Stimulated activated CD4-positive, alpha-beta T cell treated with anti-CD3 and anti-CD28 coated beads, Interleukin-15, amount 100 ng/mL, for 48 hours (primary cell): ENCODE measurements at places on chromosomes 5 and 9.
A peak's percentile ranks its signal among the peaks of the same experiment; 100 is the strongest.

DNA sequence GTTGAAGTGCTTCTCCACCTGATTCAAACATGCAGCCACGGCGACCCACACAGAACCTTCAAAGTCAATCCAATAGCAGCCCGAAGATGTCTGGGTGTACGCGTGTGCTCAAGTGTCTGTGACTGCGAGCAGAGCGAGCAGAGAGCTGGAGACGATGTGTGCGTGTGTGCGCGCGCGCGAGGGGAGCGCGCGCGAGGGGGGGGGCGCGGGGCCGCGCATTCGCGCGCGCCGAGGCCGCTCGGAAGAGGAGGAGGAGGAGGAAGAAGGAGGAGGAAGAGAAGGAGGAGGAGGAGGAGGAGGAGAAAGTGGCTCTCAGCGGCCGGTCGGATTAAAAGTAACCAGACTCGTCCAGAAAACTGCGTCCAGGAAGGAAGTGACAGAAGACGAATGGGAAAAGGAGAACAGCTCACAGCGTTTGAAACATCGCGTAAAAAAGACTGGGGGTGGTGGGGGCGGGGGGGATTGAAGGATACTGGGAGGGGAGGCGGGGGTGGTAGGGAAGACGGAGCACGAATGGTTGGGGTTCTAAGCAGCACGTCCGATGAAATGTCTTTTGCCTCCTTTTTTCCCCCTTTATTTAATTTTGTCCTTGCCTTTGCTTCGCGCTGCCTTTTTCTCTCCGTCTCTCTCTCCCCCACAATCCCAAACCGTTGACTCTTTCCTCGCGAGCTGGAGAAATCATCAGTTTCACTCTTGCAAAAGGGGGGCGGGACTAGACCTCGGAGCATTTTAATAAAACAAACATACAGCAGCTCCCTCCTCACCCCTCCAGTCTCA, at the start of gene MEF2C:
TSS of gene MEF2C (minus strand) at position 126 of the 777 bp plus-strand sequence. CDS start 59,396 bp downstream, outside the sequence.
- DNase-seq: no peak

DNA sequence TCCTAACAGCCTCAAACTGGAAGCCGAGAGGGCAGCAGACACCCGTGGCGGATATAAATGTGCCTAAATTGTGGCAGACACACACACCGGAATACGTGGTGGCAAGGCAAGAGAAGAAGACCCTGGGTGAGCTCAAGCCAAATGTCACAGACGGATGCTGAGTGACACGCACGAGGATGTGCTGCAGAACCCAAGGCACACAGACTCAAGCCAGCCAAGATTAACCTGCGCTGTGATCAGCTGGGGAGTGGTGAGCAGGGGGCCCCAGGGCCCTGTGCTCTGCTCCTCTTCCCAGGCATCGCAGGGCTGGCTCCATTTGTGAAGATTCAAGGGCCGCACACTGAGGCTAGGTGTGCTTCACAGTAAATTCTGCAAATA, 16.4 kb downstream of the SEMA4D start:
- no peak for DNase-seq

- no peak for DNase-seq
These were observed 136.0 kb downstream of the MVB12B start for GRCh38 chr9:126462617-126463016.

- no peak for DNase-seq
These were observed 463.9 kb downstream of the ANXA1 start for GRCh38 chr9:73615557-73615956.

DNA sequence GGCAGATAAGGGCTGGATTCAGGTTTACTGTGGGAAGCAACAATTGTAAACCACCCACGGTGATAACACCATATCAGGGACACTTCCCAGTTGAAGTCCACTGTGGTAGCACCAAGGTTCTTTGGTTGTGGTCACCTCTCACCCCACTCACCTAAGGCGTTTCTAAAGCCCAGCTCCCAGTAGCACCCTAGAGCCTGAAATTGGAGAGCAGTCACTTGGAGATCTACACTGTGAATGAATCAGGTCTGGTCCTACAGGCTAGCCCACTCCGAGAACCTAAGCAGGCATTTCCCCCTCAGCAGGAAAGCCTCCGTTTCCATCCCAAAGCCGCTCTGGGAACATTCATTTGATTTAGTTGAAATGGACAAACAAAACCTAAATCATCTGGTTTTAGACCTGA, 191.3 kb downstream of the TTC39B start:
- DNase-seq: no peak

- no peak for DNase-seq
These were observed 2035.5 kb upstream of the ACO1 start for GRCh38 chr9:30348904-30349303.

- no peak for DNase-seq
These were observed 177.4 kb downstream of the SEC61B start for GRCh38 chr9:99399474-99399873.

DNA sequence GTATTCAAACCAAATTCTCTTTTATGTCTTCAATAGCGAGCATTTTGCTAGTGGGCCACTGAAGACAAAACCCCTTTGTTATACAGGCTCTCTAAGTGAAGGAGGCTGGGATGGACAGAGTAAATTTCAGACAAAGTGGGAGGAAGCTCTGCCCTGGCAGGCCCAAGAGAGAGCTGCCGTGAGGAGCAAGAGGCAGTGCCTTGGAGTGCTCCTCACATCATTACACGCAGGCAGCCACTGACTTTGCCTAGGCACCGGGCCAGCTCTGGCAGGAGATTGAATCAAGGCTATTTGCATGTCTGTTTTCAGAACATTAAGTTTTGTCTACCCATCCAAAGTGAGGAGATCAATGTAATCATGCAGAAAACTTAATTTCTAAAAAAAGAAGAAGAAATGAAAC, 167.7 kb downstream of the CCDC192 start:
- no peak for DNase-seq

DNA sequence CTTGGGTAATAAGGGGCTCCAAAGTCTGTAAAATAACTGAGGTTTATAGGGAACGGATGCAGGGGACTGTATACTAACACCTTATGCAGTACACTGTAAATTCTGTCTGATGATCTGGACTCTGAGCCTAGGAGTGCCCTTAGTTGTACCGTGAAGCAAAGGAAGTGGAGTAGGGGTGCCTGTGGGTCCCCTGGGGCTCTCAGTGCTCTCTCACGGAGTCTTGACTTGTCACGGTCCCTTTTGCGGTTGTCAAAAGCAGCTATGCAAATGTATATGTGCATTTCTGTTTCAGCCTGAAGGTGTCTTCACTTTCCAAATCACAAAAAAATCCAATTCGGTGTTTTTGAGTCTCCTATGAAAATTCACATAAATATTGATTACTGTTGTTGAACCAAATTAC, 17.8 kb downstream of the DMRT1 start:
- DNase-seq: no peak

DNA sequence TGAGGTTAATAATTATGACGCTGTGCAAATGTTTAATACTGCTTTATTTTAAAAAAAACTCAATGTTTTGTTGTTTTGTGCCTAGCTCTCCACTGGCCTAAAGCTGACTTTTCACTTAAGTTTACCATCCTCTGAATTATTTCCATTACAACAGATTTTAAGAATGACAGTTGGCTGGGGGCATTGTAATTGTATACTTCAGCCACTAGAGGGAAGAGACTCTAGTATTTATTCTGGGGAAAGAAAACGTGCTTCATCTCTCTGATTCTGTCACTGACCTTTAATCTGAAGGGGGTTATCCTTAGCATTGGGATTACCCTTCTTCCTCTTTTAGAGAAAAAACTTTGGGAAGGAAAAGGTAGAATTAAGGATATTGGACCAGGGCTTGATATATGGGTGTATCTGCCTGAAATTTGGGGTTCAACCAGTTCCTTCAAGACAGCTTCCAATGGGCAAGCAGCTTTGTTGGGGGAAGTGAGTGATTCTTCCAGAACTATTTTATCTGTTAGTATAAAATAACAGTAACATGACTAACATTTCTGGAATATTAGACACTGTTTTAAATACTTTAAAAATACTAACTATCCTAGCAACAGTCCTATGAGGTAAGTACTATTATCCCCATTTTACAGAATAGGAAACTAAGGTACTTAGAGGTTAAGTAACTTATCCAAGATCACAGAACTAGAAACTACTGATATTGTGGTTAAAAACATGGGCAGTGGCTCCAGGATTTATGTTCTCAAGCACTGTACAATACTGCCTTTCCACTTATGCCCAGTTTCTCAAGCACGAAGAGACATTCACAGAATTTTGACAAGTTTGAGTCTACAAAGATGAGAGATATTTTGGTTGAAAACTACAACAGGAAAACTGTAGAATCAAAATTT, 208.4 kb downstream of the CD180 start:
- DNase-seq: no peak

- DNase-seq: no peak
These were observed 94.6 kb upstream of the RANBP6 start for GRCh38 chr9:6109986-6110385.

DNA sequence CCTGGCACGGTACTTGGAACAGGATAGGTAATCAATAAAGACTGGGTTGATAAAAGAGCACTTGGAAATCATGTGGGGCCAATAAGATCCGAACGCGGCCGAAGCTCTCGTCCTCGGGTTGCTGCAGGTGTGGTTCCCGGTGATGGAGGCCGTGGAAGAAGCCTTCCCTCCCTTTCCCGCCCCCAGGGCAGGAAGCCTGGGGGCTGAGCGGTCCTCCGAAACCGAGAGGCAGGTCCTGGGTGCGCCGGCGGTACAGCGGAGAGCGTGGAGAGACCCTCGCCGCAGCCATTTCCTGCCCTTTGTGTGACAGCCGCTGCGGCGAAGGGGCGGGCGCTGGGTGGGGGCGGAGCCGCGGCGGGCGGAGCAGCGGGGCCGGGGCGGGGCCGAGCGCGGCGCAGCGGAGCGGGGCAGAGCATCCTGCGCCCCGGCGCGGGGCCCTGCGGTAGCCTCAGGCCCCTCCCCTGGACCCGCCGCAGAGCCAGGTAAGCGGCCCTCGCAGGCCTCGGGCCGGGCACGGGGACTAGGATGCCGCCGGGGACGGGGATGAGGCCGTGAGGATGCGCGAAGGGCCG, at the start of gene CYFIP2:
TSS of gene CYFIP2 (plus strand) at position 410 of the 572 bp plus-strand sequence. CDS start 19,239 bp downstream, outside the sequence.
- peak; percentile 65 for DNase-seq

DNA sequence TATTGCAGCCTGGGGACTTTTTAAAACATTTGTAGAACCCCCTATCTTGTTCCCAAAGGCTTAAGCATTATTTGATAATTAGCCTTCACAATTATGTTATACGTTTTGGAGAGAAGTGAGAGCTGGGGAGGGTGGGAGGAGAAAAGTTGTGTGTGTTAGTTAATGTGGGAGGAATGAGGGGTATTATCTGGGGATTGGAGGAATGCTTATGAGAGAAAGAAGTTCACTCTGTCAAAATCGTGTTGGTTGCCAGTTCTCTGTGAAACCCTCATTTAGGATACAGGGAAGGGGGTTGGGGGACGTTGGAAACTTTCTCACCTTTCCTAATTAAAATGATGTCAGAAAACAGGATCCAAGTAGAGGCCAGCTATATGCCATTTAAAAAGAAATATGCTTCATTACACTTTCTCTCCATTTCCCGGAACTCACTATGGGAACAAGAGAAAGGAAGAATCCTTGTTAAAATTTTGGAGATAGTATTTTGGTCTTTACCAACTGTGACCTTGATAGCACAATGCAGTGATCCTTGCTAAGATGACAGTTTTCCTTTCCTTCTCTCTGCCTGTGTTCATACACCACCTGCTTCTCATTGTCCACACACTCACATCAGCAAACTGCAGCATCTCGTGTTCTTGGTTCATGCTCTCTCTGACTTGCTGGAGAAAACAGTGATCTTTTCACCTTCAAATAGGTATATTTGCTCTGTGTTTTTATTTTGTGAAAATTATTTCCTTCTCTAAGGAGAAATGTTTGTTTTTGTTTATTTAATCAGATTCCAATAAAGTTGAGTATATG, 336.7 kb upstream of the CLINT1 start:
- no peak for DNase-seq

GRCh38 chr5:181187500-181188213, 17.3 kb downstream of the TRIM7 start:
- DNase-seq: peak; percentile 68

DNA sequence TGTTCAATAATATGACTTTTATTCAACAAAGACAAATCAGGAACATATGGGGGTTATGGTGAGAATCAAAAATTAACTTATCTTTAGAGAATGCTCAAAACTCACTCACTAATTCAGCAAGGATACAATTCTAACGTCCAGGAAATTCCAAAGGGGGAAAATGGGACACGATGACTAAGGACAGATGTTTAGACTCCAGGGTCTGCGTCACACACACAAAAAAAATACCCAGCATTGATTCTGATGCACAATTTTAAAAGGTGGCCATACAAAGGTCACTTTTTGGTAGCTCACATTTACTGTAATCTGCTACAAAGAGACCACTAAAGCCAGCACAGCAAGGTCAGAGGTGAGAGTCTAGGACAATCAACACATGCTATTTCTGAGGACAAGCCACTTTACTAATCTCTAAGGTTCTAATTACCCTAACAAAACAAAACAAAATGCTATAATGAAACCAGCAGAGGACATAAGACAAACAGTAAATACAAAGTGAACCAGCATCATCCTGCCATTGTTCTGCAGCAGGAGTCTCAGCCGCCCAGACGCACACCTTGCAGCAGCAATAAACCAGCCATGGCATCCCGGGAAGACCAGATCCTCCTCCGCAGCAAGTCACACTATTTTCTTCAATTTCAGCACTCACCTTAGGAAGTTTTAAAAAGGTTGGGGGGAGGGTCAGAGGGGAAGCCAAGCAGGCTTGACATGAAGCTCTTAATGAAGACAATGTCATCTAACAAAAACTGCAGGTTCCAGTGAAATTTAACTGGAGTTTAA, 57.8 kb downstream of the TTC39B start:
- no peak for DNase-seq

DNA sequence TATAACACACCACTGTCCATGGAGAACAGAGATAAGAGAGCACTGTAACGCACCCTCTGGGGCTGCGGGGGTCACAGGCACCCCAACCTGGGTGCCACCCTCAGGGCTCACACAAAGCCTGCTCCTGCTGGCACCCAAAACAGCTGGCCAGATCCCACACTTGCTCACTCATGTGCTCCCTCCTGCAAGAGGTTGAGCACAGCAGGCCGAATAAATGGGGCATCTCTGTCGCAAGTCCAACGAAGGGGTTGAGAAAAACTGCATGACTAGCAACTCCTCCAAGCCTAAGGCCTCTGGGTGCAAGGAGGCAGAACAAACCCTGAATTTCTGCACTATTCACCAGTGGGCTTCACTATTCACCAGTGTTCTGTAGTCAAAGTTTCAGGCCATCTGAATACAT, 80.3 kb downstream of the SECISBP2 start:
- no peak for DNase-seq

DNA sequence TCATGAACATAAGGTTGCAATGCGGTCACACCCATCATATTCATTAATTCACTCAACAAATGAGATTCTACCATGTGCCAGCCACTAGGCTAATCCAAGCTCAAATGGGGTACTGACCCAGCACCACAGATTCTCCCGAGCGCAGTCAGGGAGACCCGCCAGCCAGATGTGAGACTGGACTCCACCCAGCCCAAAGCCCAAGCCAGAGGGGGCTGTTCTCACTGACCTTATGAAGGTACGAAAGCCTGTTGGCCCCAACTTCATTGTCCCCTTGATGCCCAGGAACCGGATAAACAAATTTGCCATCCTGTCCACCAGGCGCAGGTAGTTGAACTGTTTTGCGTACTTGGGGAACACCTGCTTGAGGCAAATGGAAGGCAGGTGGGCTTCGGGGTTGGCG, 218.8 kb downstream of the DAB2IP start:
- no peak for DNase-seq
